ENCODE measurements at places on chromosomes 11 and 22. TPM values are rescaled to one million over a fixed set of nuclear protein-coding genes. Genes with fewer than 3 reads are reported as not detected.

PRSS23 gene
- 68.1 TPM for polyA plus RNA-seq

GVQW3 gene
- polyA plus RNA-seq = 0.50 TPM

YPEL1 gene
- 4.8 TPM for polyA plus RNA-seq

DMC1 gene
- 0.84 TPM for polyA plus RNA-seq

TSKU gene
- 5.2 TPM for polyA plus RNA-seq

SLC7A4 gene
- not detected for polyA plus RNA-seq

LMO1 gene
- polyA plus RNA-seq = not detected

MS4A1 gene
- polyA plus RNA-seq = 0.13 TPM

OVOL1 gene
- polyA plus RNA-seq = 3.9 TPM

CRYBA4 gene
- polyA plus RNA-seq = not detected

MRGPRF gene
- polyA plus RNA-seq = 130 TPM

MPEG1 gene
- polyA plus RNA-seq = 4.3 TPM

THRSP gene
- polyA plus RNA-seq = not detected

TSGA10IP gene
- polyA plus RNA-seq = not detected

HPS5 gene
- 12.2 TPM for polyA plus RNA-seq

SLC39A13 gene
- polyA plus RNA-seq = 118 TPM

OR51I1 gene
- polyA plus RNA-seq = not detected

HIC2 gene
- 0.38 TPM for polyA plus RNA-seq

MRGPRX3 gene
- polyA plus RNA-seq = not detected

OR2AG1 gene
- polyA plus RNA-seq = not detected

C11orf97 gene
- polyA plus RNA-seq = not detected

LRRC74B gene
- 0.05 TPM for polyA plus RNA-seq

MB gene
- 2.8 TPM for polyA plus RNA-seq

PPP1R14B gene
- 145 TPM for polyA plus RNA-seq

CABP7 gene
- 0.10 TPM for polyA plus RNA-seq

PCNX3 gene
- polyA plus RNA-seq = 50.0 TPM

KDM4E gene
- not detected for polyA plus RNA-seq

IFITM1 gene
- 88.3 TPM for polyA plus RNA-seq

OR51E2 gene
- polyA plus RNA-seq = not detected
